ENCODE measurements at places on chromosomes 6 and 20.

DNA sequence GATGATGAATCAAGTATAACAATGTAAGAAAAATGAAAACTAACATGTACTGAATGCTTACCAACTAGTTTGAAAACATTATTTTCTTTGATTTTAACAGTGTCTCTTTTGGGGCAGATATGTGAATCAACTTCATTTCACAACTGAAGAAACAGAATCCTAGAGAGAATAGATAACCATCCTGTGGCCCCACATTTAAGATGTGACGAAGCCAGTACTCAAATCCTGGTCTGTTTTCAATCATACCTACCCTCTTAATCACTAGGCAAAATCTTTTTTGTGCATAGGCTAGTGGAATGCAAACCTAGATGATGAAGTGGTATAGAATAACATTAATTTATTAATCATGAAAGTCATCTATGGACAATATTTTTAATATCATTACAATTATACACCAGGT, 371.6 kb upstream of the EPHA7 start:
- DNase-seq, result no peak

GRCh38 chr6:47132724-47133123, 90.6 kb upstream of the ADGRF1 start:
- DNase-seq, result no peak

GRCh38 chr6:83962582-83962981, 71.0 kb upstream of the MRAP2 start:
- no peak for DNase-seq

- DNase-seq, result no peak
These were observed 68.7 kb upstream of the MYL9 start for GRCh38 chr20:36472637-36473090.

DNA sequence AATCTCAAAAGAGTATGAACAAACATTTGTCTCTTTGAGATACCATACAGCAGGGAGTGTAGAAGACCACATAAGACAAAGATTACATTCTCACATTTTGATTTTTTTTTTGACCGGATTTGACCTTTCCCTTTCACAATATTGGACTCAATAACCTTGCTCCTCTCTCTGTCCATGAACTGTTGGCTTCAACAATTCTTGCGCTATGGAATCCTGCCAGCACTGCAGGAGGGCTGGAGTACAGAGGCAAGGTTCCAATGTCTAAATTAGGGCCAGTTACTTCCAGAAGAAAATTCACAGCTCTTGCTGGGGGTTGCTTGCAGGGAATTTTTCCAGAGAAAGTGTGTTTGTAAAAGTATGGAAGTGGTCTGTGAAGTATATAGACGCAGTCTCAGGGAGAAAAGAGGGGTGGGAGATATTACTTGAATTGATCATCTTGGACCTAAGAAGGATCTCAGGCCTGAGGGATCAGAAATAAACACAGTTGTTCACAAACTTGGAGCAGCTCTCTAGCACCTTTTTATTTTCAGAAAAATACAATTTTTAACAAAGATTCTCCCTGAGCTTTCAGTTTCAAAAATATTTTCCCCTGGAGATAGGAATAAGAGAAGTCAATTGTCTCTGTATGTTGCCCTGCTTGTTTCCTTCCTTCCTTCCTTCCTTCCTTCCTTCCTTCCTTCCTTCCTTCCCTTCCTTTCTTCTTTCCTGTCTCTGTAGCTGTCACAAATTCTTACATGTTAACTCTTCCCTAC, 765.9 kb downstream of the BCKDHB start:
- DNase-seq, result no peak

GRCh38 chr20:45098103-45098773, 2.7 kb downstream of the KCNS1 start:
- DNase-seq, result no peak

DNA sequence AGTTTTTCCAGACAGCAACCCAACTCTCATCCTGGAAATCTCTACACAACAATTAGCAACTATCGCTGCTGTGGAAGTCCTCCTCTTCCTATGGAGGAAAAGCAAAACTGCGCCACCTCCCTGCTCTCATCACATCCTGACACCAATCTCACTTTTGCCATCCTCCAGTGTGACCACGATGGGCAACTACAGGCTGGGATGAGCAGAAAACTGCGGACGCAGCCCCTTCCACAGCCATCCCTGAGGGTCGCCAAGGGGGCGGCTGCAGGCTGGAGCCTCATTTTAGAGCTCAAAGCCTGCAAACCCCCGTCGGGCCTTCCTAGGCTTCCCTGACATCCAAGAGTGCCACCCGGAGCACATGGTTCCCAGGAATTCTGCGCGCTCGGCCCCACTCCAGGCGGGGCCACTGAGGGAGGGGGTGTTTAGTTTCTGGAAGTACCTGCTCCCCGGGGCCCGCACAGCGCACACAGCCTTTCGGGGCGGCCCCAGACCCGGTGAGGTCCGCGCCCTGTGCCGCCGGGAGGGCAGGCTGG, 1.2 kb downstream of the TCFL5 start:
- DNase-seq, result no peak

GRCh38 chr6:36130667-36131510, 576 bp downstream of the MAPK13 start:
- no peak for DNase-seq

- no peak for DNase-seq
These were observed 7.0 kb downstream of the TRPC4AP start for GRCh38 chr20:35085477-35086225.

GRCh38 chr6:68339488-68340131, 295.5 kb upstream of the ADGRB3 start:
- DNase-seq, result no peak

- DNase-seq, result no peak
These were observed 40.1 kb upstream of the PTCHD4 start for GRCh38 chr6:48151142-48151541.

DNA sequence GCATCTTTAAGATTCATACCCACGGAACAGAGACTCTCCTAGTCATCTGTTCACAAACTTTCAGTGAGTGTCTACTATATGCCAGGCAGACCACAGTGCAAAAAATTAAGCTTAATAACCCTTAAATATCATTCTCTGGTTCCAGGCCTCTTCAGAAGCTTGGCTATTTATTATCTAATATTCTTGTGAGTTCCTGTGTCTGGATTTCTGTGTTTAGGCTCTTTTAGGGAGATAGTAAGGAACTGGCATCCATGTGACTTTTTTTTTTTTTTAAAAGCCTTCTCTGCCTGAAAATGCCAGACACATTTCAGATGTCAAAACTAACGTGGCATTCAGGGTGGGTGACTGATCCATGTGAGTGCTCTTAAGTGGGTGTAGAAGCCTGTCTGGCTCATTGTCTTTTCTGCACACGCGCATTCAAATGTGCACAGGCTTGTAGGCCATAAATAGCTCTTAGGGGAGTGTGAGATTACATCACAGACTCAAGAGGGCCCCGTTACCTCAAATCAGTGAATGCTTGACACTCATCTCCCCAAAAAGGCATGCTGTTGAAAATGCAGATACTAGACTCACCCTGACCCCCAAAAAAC, 141.9 kb downstream of the GMPR start:
- DNase-seq, result no peak

DNA sequence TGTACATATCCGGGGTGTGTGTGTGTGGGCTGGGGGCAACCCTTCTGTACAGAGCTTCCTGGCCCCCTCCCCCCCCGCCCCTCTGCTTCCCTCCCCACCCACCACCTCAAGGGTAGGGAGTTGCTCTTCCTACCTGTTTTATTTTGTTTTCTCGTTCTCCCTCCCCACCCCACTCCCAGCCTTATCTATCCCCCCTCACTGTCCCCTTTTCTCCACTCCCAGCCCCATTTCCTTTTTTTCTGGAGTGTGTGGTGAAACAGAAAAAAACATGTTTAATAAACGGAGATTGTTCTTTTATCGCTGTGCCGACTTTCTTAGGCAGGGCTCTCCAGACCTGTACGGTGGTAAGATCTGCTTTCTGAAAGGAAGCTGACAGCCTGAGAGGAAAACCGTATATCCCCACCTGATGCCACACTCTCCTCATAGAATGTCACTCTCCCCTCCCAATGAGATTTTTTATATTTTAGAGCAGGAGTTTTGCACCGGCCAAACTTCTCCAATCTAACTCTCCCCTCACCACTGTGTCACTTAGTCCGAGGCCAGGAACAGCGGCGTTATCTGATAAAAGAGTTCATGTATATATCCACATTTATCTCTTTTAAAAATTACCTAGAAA, 875 bp upstream of the ZBTB9 start:
- DNase-seq, result no peak

DNA sequence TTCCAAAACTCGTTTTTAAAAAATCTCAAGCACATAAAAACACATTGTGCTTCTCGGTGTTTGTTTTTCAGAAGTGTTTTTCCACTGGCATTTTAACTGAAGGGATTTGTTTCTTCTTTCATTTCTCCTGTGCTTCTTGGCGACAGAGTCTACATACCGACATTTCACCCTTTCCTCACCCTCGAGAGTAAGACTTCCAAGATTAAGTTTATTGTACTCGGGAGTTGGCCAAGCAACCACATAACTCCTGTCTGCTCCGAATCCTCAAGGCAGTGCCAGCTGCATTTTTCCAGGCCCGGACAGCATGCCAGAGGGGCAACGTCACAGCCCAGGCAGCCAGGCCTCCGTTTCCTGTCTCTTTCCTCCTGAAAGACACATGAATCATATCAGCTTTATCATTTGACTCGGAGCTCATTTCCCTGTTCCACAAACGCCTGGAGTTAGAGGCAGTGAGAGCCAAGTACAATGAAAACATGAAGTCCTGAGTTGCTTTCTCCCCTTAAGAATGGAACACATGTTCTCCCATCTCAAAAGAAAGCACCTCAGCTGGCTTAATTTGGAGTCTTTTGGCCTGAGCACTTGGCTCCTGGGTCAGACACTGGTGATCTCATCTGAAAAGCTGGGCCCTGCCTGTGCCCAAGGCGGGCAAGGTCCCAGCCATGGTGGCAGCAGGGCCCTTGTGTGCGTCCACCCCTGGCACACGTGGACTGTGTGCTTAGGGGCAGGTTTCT, 23.2 kb upstream of the FAM50B start:
- no peak for DNase-seq

DNA sequence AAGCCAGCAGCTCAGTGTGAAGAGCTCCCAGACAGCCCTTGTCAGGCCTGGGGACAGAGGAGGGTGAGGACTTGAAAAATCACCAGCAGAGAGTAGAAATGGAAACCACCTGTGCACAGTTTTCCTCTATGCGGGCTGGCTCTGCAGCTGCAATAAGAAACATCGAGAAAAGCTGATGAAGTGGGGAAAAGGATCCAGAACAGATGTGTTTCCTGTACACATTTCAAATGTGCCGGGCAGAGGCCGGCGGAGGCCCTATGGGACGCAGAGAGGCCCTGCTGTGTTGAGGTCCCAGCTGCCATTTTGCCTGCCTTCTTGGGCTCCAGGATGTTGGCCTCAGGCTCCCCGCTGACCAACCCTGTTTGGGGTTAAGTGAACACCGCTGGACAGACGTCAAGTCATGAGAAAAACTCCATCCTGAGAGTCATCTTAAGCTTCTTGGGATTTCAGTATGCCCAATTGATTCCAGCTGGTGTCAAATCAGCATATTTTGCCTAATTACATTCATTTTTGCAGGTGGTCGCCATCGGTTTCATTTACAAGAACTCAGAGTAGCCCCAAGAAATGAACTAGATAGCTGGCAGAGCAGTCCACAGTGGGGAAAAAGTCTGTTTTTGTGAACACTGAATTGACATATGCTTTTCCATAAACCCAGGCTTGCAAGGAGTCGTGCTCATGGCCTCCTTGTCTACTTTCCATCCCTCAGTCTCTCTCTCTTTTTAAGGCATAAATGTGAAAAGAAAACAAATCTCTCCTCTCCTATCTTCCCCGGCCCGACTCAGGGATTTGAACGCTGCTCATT, 150.4 kb upstream of the PHACTR3 start:
- no peak for DNase-seq

DNA sequence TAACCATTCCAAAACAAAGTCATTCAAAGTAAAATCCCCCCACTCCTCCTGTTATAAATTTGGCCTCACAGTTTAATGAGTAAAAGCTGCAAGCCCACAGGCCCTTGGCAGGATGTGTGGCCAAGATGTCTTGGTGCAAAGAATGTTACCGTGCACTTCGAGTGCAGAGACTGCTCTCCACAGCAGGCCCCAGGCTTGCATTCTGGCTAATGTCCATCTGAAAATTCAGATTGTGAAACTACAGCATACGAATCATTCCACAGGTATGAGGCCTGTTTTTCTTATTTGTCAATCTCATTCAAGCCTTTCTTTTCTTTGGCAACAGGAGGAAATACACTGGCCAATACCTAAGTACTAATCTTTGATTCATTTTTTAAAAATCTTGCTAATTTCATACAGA, 7.1 kb downstream of the RPS6KA2 start:
- DNase-seq, result no peak

DNA sequence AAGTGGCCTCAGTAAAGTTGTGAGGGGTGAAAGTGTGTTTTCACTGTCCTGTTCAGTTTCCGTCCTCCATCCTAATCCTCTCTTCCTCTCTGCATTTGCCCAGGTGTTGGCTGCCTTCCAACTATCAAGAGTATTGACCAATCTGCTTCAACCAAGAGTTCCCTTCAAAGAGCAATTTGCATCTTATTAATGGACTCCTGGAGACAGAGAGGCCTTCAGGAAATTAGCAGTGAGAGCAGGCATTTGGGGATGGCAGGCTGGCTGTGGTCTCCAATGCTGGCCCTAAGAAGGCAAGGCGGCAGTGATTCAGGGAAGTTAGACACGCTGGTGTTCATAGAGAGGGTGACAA, 77.2 kb downstream of the GPR6 start:
- no peak for DNase-seq

DNA sequence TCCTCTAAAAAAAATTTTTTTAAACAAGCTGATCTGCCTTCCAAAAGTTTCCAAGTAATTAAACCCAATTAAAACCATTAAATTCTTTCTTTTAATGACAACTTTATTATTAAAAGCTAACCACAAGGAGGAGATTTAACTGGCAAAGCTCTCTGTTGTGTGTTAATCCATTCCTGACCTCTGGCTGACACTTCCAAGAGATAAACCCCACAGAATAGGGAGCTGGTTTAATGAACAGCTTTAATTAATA, 230.8 kb downstream of the EYA2 start:
- DNase-seq, result no peak

DNA sequence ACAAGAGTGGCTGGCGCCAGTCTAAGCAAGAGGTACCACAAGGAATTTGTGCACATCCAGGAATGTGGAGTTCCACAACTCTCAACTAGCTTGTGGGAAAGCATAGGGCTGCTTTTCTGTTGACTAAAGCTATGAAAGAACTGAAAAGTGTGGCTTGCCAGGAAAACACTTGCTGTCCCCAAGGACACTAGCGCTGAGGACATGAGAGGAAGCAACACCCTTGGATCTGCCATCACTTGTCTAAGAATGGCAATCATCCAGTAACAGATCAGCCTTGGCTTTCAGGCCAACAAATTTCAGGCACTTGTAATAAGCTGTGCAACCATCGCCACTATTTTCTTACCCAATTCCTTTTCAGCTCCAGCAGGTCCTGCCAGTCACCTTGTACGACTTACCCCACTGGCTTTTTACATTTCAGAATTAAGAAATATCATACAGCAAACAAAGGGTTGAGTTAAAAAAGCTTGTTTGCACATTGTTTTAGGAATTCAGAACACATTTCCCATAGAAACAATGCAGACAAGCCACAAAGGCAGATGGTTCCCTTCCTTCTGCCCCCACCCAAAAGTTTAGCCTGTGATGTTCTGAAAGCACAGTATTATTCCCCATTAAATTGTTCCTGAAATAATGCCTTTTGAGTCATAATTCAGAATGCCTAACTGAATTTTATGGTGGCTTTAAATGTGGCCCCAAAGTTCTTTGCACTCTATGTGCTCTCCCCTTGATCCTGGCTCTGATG, 57.9 kb upstream of the SSTR4 start:
- DNase-seq, result no peak

Data from activated T-helper 1 cell treated with Interleukin-2 at 50 U/mL for 16 hours (primary cell).